NCI-H774 (cell line): ENCODE measurements at places on chromosomes 7 and 10.
A peak's percentile ranks its signal among the peaks of the same experiment; 100 is the strongest.

DNA sequence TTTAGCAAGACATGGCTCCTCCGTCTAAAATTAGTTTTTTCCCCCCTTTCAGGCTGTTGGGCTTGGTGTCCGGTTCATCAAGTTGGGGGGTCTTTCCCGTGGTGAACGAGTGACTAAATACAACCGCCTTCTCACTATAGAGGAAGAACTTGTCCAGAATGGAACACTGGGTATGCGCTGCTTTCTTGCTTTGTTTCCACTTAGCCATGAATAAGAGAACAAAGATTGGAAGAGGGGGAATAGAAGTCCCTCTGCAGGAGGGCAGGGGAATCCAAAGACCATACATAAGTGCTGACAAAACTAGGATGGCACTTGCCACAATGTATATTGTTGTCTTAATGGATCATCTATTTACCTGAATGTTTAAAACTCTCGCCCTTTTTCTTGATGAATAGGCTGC is 30.5 kb downstream of the ENO4 start:
- DNase-seq = no peak

DNA sequence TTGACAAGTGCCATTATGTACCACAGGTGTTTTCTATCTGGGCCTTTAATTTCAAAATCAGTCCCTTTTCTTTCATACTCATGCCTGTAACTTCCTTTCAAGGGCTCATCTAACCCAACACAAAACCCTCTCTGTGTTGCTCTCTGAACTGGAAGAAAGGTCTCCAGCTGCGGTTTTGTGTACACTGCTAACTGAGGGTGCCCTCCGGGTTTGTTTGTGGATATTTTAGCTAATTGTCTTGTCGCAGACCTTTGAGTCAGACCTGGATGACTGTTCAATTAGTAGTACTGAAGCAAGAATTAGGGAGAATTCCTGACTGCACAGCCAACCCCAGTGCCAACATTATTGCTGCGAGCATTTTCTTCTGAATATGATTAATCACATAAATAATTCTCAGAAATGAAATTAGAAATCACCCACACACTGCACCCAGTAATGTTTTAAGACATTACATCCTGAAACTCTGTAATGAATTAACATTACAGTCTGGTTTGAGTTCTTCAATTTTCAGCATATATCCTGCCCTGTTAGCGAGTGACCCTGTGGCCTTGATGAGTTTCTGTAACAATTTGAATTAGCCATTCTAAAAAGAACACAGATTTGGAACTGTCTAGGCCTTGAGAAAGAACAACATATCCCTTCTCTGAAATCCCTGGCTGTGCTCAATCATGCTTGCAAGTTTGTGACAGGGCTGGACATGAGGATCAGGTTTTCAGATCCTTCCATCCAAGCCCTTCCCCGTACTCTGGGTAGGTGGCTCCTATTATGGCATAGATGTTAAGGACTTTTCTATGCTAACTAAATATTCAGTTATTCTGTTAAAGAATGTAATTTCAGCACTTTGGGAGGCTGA is 460.1 kb downstream of the PLXDC2 start:
- peak; percentile 41 for DNase-seq

DNA sequence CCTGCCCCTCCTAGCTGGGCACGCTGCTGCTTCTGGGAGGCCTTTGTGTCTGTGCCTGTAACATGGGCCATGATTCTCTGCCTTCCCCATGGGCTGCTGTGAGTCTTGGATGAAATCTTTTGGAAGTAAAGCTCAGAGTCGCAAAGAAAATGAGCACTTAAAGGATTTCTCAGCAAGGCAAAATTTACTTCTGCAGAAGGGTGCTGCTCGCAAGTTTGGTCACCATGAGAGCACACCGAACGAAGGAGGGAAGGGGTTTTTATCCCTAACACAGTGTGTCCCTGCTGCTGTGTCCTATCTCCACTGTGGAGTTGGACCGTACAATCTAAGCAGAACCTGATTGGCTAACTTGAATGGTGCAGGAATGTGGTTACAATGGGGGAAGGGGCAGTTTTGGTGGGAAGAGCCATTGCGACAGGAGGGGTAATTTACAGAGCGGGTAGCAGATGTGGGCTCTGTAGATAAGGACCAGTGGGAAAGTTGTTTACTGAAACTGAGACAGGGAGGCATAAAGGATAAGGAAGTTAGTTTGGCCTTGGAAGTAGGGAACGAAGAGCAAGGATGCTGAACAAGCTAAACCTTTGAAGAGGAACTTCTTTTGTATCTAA is 57.5 kb downstream of the FANK1 start:
- no peak for DNase-seq

DNA sequence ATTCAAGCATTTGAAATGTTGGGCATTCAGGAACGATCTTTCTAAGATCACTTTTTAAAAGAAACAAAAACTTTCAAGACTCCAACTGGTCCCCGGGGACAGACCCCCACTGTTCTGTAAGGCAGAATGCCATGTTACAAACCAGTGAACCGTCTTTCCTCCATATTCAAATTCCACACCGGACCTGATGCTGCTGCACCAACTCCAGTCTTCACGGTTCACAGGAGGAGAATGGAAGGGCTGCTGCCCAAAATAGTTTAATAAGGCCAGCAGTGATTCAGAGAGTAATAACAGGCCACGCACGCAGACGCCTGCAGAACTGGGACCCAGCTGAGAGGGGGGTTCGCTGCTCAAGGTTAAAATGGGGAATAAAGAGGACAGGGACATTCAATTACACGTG is 47.2 kb downstream of the OSBPL3 start:
- DNase-seq = no peak

- no peak for DNase-seq
These were observed 10.8 kb downstream of the UROS start for GRCh38 chr10:125812128-125812750.

GRCh38 chr7:55105952-55106351 is 87.1 kb downstream of the EGFR start:
- no peak for DNase-seq

- DNase-seq = no peak
These were observed 129.0 kb downstream of the DIP2C start for GRCh38 chr10:560314-560992.

DNA sequence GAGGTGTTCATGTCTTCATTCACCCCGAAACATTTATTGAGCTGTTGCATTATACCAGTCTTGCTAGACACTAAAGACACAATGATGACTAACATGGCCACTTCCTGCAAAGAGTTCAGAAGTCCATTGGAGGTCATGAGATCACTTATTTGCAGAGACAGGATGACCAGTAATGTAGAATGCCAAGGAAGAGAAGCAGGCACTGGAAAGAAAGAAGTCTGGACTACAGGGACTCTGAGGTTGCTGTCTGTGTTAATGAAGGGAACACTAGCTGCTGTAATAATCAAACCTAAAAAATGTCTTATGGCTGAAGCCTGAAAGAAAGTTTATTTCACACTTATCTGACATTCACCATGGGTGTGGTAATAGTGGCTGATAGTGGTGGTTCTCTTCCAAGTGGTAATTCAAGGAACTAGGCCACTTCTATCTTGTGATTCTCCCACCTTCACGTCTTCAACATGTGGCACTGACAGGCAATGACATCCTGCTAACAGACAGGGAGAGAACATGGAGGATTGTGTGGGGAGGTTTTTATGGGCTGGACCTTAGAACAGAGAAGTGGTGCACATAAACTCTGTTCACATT is 89.2 kb upstream of the MKLN1 start:
- no peak for DNase-seq

GRCh38 chr10:68086011-68086410 is 10.9 kb upstream of the HERC4 start:
- DNase-seq = no peak

GRCh38 chr7:129169171-129169671 is 19.2 kb upstream of the SMO start:
- DNase-seq = peak; percentile 51

DNA sequence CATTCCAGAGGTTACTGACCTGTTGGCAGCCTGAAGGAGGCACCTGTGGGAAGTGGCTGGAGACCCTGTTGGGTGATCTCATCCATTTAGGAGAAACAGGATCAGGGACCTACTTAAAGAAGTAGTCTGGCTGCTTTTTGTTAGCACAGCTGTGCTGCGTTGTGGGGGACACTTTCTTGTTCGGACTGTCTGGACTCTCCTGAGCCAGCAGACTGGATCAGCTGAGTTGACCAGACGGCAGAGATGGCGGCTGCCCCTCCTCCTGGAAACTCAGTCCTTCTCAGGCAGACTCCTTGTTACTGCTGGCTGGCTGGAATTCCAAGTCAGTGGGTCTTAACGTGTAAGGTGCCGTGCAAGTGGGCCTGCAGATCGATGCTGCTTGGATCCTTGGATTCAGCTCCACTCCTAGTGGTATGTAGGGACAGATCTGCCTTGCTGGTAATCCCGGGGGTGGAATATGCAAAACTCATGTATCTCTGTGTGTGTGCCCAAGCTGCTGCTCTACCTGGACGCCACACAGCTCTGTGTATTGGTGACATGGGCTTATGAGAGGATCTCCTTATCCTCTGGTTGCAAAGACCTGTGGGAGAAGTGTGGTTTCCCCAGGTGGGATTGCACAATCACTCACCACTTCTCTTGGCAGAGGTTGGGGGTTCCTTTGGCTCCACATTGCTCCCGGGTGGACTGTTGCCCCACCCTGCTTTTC is 87.3 kb downstream of the CCSER2 start:
- DNase-seq = no peak

DNA sequence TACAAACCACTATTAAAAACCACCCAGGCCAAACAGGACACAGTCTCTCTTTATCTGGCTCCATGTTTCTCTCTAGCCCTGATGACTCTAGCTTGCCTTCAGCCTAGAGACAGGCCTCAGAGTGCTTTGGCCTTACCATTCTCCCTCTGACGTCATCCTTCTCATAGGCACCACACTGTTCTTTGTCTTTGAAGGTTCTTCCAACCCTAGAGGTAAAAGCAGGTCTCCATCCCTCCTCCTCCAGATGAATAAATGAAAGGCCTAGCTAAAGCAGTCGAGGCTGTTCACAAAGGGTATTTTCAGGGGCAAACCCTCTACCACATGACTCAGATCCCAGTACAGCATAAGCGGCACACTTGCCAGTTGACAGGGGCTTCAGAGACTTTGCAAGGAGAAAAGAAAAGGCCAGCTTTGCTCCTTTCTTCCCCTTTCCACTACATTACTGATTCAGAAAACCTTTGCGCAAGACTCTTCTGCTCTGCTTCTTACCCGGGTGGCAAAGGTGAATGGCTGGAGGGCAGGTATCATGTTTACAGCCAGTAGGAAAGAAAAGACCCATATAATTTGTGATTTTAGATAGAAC is 14.8 kb downstream of the NFE2L3 start:
- no peak for DNase-seq

- DNase-seq = no peak
These were observed 17.9 kb upstream of the TIAL1 start for GRCh38 chr10:119614686-119615085.

DNA sequence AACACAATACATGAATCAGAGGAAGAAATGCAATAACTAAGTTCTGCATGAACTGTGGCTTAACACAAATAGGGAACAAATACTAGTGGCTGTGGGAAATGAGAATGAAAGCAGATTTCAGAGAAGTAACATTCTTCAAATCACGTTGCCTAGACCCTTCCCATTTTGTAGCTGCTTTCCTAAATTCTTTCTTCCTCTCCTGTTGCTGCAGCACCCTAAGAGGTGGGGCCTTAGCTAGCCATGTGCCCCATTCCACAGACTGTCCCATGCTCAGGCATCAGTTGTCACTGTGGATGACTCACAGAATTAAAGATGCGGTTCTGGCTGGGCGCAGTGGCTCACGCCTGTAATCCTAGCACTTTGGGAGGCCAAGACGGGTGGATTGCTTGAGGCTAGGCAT is 704.7 kb upstream of the C7orf33 start:
- no peak for DNase-seq

- DNase-seq = no peak
These were observed 121.2 kb downstream of the EMX2 start for GRCh38 chr10:117663750-117664149.

GRCh38 chr10:112092519-112092918 is 91.0 kb downstream of the GPAM start:
- DNase-seq = no peak

GRCh38 chr7:146412781-146413180 is 296.2 kb downstream of the CNTNAP2 start:
- DNase-seq = no peak

DNA sequence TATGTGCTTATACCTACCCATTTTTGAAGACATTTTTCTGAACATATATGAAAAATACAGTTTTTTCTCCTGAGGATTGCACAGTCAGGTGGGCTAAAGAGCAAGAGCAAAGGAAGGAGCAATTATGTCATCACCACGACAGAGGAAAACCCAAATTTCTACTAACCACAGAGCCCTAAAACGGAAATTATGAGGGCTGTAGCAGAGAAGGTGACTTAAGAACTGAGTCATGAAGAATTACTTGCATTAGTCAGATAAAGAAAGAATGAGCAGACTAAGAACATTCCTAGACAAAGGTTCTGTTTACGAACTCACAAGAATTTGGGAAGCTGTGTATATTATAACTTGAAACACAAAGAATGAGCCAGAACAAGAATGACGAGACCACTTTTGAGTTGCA is 974.4 kb downstream of the NXPH1 start:
- no peak for DNase-seq

DNA sequence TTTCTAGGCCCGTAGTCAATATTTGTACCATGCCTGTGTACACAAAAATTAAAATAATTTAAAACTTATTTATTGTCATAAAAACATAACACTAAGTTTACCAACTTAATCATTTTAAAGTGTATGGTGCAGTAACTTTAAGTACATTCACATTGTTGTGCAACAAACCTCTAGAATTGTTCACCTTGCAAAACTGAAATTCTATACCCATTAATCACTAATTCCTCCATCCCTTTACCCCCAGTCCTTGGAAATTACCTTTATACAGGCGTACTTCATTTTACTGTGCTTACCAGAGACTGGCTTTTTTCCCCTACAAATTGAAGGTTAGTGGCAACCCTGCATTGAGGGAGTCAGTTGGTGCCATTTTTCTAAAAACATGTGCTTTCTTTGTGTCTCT is 6.3 kb upstream of the DYNC1I1 start:
- no peak for DNase-seq

DNA sequence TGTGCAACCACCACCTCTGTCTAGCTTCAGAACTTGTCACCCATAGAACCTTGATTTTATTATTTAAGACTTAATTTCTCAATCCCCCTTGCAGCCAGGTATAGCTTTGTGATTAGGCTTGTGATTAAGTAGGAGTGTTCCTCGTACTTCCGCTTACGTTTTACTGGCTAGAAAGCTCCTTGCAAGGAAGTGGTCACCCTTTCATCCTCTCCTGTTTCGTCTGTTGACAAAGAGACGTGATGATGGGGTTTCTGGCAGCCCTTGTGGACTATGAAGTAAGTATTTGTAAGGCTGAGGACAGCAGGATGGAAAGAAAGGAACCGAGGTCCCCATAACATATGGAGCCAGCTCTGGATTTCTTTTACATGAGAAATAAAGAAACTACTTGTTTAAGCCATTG is 86.5 kb upstream of the KDM7A start:
- no peak for DNase-seq
